ENCODE measurements at places on chromosomes 2 and 18. TPM values are rescaled to one million over a fixed set of nuclear protein-coding genes. Genes with fewer than 3 reads are reported as not detected.
A peak's percentile ranks its signal among the peaks of the same experiment; 100 is the strongest.

DNA sequence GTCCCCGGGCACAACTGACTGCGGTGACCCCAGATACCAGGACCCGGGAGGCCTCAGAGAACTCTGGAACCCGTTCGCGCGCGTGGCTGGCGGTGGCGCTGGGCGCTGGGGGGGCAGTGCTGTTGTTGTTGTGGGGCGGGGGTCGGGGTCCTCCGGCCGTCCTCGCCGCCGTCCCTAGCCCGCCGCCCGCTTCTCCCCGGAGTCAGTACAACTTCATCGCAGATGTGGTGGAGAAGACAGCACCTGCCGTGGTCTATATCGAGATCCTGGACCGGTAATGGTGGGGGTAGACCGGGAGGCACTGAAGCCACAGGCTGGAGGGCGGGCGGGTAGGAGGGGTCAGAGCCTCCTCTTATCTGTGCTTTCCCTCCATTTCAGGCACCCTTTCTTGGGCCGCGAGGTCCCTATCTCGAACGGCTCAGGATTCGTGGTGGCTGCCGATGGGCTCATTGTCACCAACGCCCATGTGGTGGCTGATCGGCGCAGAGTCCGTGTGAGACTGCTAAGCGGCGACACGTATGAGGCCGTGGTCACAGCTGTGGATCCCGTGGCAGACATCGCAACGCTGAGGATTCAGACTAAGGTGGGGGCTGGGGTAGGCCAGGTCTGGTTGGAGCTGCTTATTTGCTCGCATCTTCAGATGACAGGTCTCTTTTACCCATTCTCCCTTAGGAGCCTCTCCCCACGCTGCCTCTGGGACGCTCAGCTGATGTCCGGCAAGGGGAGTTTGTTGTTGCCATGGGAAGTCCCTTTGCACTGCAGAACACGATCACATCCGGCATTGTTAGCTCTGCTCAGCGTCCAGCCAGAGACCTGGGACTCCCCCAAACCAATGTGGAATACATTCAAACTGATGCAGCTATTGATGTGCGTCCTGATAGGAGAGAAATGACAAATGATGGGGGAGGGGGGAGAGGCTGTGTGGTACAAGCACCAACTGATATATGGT, 780 bp downstream of the HTRA2 start:
- DNase-seq, result peak; percentile 61

DNA sequence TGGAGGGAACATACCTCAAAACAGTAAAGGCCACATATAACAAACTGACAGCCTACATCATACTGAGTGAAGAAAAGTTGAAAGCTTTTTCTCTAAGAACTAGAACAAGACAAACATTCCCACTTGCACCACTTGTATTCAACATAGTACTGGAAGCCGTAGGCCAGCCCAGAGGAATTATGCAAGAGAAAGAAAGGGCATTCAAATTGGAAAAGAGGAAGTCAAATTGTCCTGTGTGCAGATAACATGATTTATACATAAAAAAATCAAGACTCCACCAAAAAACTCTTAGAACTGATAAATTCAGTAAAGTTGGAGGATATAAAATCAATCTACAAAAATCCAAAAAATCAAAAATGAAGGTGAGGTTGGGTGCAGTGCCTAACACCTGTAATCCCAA, 8.0 kb upstream of the KDM3A start:
- no peak for DNase-seq

DNA sequence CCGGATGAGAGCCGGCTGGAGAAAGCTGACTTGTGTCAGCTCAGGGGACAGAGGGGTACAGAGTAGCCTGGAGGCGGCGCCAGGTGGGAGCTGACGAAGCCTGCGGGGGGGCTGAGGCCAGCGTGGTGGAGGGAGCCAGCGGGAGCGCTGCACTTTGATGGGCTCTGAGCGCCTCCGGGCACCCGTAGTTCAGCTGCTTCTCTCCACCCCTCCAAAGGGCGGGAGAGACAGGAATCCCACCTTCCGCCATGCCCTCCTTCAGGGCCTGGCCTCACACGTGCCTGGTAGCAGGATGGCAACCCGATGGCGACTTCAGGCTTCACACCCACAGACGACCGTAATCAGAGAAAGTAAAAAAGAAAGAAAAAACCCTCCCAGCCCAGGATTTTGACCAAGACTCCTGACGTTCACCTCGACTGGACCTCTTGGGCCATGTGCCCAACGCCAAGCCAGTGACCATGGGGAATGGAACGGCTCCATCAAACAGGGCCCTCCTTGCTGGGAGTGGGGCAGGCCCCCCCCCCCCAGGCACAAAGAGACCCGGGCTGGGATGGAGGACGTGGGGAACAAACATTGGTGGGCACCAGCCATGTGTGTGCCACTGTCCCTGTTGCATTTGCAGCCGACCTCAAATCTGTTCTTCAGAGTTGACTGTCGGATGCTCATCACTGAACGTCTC, 60.7 kb upstream of the ASAP2 start:
- no peak for DNase-seq

DNA sequence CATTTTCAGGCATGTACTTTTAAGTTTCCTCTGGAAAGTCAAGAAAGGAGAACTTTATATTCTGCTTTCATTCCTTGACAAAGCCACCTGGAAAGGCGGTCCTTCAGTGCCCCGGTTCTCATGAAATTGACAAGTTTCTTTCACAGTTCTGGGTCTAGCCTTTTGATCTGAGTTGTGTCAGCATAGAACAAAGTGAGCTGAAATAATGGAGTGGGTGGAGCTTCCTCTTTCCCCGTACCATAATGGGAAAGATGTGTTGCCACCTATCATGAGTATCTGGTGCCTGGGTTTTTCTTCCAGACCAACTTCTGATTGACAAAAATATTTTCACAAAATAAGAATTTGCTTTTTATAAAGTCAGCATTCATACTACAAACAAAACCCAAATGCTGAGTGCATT, 49.3 kb downstream of the PTRHD1 start:
- peak; percentile 17 for DNase-seq

GRCh38 chr2:225112362-225113126, 70.3 kb upstream of the DOCK10 start:
- DNase-seq, result no peak

ASB18 gene
- under 0.01 TPM for total RNA-seq

DNA sequence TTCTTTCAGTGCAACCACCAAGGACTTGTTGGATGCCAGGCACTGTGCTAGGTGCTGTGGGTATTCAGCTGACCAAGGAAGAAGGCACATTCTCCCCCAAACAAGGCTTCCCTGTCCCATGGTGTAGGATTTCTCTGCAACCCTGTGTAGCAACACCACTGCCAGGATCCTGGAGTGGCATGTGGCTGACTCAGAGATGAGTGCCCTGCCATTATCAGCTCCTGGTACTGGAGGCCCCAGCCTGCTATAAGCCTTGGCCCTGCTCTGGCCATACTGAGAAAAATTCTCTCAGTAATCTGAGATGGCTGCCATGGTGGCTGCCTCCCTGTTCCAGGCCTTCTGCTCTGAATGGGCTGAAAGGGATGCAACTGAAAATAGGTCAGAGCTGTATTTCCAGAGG, 4.3 kb downstream of the SMYD5 start:
- no peak for DNase-seq

DNA sequence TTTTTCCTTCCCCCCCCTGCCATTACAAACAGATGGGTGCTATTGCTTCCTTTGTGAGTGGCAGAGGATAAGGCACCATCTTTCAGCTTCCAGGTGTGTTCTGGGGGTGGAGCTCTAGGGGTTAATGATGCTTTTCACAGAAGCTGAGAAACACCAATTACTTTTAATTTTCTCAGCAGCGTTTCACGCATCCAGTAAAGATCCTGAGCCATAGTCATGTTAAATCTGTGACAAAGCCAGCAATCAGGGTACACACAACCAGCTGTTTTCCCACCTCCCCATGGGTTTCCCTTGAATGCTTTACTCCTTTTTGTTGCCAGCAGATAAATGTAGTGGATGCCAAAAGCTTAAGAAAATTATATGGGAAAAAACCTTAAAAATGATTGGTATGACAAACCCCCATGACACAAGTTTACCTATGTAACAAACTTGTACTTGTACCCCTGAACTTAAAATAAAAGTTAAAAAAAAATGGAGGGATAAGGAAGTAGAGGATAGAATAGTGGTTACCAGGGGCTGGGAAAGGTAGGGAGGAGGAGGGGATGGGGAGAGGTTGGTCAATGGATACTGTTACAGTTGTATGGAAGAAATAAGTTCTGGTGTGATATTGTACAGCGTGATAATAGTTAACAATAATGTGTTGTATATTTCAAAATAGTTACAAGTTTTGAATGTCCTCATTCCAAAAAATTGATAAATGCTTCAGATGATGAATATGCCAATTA, 70.0 kb downstream of the ACOXL start:
- no peak for DNase-seq

DNA sequence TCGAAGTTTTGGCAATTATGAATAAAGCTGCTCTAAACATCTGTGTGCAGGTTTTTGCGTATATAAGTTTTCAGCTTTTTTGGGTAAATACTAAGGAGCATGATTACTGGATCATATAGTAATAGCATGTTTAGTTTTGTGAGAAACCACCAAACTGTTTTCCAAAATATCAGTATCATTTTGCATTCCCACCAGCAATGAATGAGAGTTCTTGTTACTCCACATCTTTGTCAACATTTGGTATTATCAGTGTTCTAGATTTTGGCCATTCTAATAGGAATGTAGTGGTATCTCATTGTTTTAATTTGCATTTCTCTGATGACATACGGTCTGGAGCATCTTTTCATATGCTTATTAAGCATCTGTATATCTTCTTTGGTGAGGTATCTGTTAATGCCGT, 143.4 kb upstream of the MYO3B start:
- no peak for DNase-seq

Measured in dermis blood vessel endothelial cell (primary cell).